ENCODE measurements at places on chromosomes 6 and 20.

DNA sequence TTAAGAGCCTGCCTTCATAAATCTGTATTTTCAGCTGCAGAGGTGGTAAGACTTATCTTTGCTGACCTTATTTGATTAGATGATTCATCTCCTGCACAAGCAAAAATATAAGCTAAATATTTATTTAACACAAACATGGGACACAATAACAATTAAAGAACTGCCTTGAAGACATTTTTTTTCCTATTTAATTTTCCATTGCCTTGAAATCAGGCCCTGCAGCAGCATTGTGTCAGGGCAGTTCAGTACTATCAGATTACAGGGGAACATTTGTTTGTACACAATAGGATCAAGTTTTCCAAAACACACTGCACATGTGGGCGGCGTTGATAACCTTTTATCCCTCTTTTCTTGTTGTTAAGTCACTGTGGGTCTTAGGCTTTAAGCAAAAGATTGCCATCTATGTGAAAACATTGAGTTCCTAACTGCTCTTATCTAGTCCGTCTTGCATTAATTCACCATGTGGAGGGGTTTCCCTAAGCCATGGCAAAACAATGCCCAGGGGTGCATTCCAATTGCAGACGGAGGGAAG, 7.4 kb downstream of the ADGRF5 start:
- DNase-seq = no peak
- H3K36me3 ChIP-seq = no peaks in the 10 kb centered on the region
- H3K4me1 ChIP-seq = no peaks in the 10 kb centered on the region
- H3K4me3 ChIP-seq = no peak overlapping the region
- H3K27ac ChIP-seq = no peak overlapping the region

GRCh38 chr6:159720708-159721107, 6.6 kb upstream of the WTAP start:
- DNase-seq = peak; percentile 48
- peaks cover 8% of the 10 kb centered on the region for H3K4me1 ChIP-seq
- no peaks in the 10 kb centered on the region for H3K27me3 ChIP-seq
- no peak overlapping the region for H3K27ac ChIP-seq
- no peak overlapping the region for H3K4me3 ChIP-seq

DNA sequence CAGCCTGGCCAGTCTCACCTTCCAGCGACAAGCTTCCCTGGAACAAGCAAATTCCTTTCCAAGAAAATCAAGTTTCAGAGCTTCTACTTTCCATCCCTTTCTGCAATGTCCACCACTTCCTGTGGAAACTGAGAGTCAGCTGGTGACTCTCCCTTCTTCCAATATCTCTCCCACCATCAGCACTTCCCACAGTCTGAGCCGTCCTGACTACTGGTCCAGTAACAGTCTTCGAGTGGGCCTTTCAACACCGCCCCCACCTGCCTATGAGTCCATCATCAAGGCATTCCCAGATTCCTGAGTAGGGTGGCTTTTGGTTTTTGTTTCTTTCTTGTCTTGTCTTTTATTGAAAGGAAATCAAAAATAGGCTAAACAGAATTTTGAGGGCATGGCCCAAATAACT, 24.3 kb downstream of the MYCT1 start:
- H3K4me1 ChIP-seq = no peaks in the 10 kb centered on the region
- DNase-seq = no peak
- no peaks in the 10 kb centered on the region for H3K36me3 ChIP-seq

GRCh38 chr6:42142118-42142835, at the start of gene C6orf132:
Gene C6orf132, minus strand, starts transcription at chr6:42142620. Its CDS starts 176 bp downstream, at chr6:42142444.
- H3K4me1 ChIP-seq = peaks cover 19% of the 10 kb centered on the region
- H3K36me3 ChIP-seq = no peaks in the 10 kb centered on the region
- DNase-seq = peak; percentile 87
- H3K4me3 ChIP-seq = peak within 1 kb of the TSS; percentile 66
- H3K27ac ChIP-seq = peak within 1 kb of the TSS; percentile 89

DNA sequence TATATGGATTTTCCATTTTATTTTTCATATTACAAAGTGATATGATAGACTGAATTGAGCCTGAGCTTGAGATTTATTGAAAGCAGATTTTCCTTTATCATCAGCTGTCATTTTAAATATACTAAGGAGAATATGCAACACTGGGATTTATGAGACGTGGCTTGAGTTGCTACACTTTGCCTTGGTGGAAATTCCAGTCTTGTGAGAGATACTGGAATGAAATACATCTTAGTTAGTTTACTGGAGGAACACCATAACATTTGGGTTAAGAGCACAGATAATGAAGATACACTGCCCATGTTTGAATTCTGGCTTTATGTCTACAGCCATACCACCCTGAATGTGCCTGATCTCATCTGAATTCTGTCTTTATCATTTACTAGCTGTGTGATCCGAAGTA, 86.5 kb upstream of the IFNGR1 start:
- no peaks in the 10 kb centered on the region for H3K36me3 ChIP-seq
- H3K27ac ChIP-seq = no peak overlapping the region
- no peaks in the 10 kb centered on the region for H3K27me3 ChIP-seq
- H3K4me3 ChIP-seq = no peak overlapping the region
- no peak for DNase-seq
